Right renal cortex interstitium (tissue), 3 donors: ENCODE measurements at places on chromosomes 12 and 14.

GRCh38 chr14:71652368-71652767, 279.9 kb upstream of the RGS6 start:
- no peak for DNase-seq

GRCh38 chr14:51157012-51157411, 62.1 kb upstream of the TRIM9 start:
- no peak for DNase-seq

- no peak for DNase-seq
Measured at GRCh38 chr12:19138551-19138950, 9.0 kb downstream of the PLEKHA5 start.

DNA sequence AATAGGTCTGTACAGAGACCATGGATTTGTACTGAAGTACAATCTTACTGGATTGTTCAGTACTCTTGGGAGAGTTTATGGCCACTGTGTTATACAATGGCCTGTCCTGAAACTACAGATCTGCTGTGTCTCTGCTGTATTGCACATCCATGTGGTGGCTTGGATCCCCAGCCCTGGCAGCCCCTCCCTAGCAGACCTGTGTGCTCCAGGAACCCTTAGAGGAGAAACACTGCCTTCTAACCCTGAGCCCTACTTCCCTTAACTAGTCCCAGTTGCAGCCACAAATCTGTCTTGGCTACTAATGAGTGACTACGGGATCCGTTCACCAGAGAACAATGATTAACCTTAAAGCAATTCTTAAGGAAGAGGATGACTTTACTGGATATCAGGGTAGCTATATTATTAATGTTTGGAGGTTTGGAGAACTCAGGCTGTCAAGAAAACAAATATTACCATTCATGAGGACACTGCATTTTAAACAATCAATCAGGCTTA, 27.7 kb downstream of the RNF34 start:
- DNase-seq = no peak

DNA sequence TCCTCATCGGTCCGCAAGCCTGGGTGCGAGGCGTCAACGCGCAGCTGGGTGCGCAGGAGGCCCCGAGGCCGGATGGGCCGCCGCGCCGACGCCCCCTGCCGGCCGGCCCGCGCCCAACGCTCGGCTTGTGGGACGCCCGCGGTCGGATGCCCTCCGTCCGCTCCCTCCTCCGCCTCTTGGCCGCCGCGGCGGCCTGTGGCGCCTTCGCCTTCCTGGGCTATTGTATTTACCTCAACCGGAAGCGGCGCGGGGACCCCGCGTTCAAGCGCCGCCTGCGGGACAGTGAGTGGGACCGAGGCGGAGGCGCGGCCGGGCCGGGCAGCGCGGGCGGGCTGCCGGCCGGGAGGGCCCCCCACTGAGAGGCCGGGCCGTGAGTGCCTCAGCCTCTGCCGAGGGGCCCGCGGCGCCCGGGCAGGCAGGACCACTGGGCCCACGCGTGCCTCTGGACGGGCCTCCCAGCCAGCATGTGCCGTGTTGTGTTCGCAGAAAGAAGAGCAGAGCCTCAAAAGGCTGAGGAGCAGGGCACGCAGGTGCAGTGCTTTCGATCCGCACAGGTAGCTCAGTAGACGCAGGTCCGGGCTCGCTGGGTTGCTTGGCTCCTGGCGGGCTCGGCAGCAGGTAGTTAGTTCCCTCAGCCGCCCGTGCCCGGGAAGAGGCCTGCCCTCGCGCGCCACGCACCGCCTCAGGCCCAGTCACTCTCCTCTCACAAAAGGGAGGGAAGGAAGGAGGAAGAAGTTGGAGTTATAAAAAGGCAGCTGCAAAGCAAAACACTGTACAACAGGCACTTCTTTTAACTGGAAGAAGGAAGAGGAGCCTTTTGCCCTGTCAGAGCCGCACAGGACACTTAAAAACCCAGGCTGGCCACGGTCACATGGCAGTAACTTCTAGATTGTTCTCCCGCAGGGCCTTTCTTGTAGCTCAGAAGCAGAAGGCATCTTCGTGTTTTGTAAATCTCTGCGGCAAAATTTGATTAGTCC, at the start of gene TOMM20L:
Gene TOMM20L (plus strand): TSS at position 119 of the 977 bp plus-strand sequence. CDS start 28 bp downstream, at position 147.
- DNase-seq = peak; percentile 52

GRCh38 chr12:131575371-131575770, 135.5 kb upstream of the SFSWAP start:
- DNase-seq = no peak

DNA sequence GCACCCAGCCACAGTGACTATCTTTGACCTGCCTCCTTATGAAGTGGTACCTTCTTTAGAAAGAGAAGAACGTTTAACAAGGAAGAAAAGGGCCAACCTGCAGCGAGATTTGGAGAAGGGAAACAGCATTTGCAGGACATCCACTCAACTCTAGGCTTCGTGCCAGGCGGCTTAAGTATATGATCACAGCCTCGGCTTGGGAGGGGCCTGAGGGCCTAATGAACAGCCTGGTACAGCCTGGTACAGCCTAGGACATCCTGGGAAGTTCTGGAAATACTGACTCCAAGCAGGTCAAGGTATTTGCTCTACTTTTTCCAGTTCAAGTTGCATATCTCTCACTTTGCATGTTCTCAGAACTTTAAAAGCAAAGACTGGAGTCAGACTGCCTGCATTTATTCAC, 16.1 kb downstream of the HCAR2 start:
- no peak for DNase-seq

GRCh38 chr12:52534482-52534881, 14.3 kb upstream of the KRT5 start:
- DNase-seq = no peak

GRCh38 chr14:25953532-25954139, 644.2 kb downstream of the NOVA1 start:
- DNase-seq = no peak

GRCh38 chr14:103694572-103695026, 20.7 kb downstream of the XRCC3 start:
- no peak for DNase-seq

GRCh38 chr12:75715323-75715644, 203.9 kb upstream of the KRR1 start:
- DNase-seq = no peak

- no peak for DNase-seq
Measured at GRCh38 chr12:31342286-31342685, 16.3 kb upstream of the SINHCAF start.

DNA sequence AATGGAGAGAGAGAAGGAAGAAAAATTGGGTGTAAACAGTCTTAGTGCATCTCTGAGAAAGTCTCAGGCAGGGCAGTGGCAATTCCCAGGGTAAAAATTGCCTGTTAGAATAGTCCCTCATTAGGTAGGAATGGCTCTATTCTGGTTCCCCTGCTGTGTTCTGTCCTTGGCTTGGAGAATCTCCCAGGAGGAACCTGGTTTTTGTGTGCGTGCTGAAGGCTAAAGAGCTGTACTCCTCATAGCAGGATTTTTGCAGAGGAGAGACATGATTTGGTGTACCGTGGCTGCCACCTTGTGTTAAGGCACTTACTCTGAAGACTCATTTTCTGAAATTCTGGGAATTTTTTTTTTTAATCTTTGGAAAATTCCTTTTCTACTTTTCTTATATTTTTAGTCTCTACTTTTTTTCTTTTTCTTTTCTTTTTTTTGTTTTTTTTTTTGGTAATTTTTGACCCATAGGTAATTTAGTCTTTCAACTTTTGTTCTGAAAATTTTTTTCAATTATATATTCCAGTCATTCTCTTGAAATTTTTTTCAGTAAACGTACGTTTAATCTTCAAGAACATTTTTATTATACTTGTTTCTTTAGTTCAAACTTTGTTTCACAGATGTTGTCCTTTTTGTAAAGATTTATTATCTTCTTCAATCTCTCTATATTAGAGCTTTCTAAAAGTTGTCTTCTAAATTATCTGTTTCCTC, 63.8 kb downstream of the FBXO33 start:
- DNase-seq = peak; percentile 39

- no peak for DNase-seq
Measured at GRCh38 chr12:4118017-4118510, 155.5 kb upstream of the CCND2 start.

DNA sequence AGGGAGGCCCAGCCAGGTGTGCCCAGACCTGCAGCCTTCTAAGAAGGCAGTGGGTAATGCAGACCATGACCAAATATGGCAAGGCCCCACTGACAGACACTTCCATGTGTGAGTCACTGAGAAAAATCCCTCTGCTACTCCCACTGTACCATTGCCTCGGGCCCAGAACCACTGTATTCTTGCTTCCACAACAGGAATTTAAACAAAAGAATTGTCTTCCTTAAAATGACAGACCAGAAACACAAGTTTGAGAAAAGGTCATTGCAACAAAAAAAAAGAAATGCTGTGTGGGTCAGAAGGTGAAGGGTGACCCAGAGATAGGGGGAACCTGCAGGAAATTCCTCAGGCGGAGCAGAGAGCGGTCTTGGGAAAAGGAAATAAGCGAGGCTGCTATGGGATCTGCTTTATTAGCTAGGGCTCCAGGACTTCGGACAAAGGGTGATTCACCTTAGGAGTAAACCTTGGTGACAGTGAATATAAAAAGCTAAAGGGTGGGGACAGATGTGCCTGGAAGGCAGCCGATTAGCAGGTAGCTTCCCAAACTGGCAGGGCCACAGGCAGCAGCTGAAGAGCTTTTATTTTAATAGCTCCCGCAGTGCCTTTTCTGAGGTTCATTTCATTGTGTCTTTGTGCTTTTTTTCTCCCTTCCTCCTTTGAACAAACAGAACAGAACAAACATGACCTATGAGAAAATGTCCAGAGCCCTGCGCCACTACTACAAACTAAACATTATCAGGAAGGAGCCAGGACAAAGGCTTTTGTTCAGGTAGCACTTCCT, 185.3 kb upstream of the BCL2L14 start:
- no peak for DNase-seq

DNA sequence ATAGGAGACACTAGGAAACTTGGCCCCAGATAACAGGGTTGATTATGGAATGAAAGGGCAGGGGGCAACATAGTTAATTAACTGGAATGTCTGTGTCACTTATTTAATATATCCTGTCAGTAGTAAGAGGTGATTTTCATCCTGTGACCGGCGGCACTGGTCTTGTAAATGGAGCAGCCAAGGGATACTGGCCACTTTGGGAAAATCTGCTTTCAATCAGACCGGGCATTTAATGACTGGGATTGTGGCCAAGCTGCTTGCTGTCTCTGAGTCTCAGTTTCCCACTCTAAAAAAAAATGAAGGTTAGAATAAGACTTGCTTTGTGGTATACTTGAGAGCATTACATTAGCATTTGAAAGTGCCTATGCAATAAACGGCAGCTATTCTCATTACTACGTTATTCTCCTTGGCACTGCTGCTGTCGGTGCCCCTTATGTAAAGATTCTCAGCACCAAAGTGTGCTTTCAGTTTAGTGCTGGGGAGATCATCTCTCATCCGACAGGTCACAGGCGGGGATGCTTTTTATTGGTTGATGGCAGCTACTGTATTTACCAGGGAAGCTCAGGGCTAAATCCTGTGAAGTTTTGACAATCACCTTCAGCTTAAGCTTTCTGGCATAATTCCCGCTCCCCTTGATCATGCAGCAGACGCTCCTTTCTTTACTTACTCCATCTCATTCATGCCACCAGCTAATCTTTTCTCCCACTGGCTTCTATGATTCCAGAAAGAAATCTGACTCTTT, 162.1 kb downstream of the ESRRB start:
- DNase-seq = no peak

GRCh38 chr12:58877243-58877743, 43.0 kb downstream of the LRIG3 start:
- no peak for DNase-seq

GRCh38 chr14:31229638-31230572, 22.3 kb upstream of the HECTD1 start:
- DNase-seq = no peak

GRCh38 chr12:18567787-18568186, 170.0 kb downstream of the PLCZ1 start:
- DNase-seq = no peak

- DNase-seq = no peak
Measured at GRCh38 chr14:68210729-68211299, 391.2 kb downstream of the RAD51B start.

- DNase-seq = no peak
Measured at GRCh38 chr12:49059045-49059298, 1.6 kb downstream of the KMT2D start.

DNA sequence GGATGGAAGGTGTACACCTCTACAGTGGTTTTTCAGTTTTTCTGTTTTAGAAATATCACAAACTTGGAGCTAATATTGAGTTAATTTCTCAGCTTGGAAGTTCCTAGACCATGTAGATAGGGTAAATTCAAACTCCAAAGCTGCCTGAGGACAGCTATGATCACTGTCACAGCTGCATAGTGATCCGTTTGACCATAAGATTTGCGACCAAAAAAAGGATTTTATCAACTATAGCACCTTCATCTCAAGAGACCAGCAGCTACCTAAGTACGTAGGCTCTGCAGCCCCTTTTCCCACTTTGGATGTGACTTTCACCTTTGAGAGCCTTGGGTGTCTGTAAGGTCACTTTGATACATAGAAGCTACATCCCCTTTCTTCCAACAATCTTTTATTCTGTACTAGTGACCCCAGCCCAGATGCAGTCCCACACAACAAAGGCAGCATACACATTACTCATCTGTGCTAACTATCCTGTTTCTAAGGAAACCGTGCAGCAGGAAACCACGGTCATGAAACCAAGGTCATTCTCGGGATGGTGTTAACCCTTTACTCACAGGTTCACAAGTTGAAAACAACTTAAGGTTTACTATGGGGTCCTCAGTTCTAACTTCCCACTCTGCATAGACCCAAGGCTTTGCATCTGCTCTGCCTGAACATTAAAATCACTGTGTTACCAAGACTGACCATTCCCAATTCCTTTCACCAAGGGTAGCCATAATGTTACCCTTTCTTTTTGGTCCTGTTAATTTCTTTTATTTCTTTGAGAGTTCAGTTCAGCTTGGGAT, 75.4 kb downstream of the IFT81 start:
- no peak for DNase-seq

DNA sequence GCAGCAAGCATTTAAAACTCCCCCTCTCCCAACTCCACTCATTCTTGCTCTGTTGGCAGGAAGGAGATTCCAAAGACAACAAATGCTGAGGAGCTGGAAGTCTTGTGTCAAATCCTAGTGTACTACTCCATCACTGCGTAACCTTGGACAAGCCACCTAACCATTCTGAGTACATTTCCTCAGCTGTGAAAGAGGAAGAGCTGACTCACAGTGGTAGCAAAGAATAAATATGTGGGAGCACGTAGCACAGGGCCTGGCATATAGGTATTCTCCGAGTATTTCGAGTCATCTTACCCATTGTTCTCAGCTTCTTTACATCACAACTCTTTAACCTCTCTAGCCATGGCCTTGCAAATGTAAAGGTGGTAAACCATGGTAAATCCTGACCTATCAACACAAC, 28.7 kb downstream of the EGLN3 start:
- DNase-seq = no peak

GRCh38 chr14:105938055-105938863, 411.9 kb downstream of the TMEM121 start:
- no peak for DNase-seq

GRCh38 chr12:15278816-15279658, 43.3 kb upstream of the PTPRO start:
- DNase-seq = no peak

- no peak for DNase-seq
Measured at GRCh38 chr14:74946659-74947281, 8.6 kb downstream of the PGF start.

GRCh38 chr12:1463073-1463905, 131.1 kb downstream of the FBXL14 start:
- DNase-seq = no peak

- no peak for DNase-seq
Measured at GRCh38 chr14:105682956-105683570, 156.7 kb downstream of the TMEM121 start.
